A549 treated with CORT108297 at 1 μM for 4 hours (cell line): ENCODE measurements at places on chromosomes 6 and 20. TPM values are rescaled to one million over a fixed set of nuclear protein-coding genes. Genes with fewer than 3 reads are reported as not detected.

Gene FILIP1
- total RNA-seq = 0.18 to 0.53 TPM (median 0.32 TPM) in 5 replicates

Gene RAET1L
- total RNA-seq = 0.30 to 0.40 TPM (median 0.33 TPM) in 5 replicates

Gene ABHD16B
- not detected in 5 replicates for total RNA-seq

Gene SLC17A3
- total RNA-seq = 0.86 to 1.2 TPM (median 0.99 TPM) in 5 replicates

Gene KCNK5
- 0.91 to 1.6 TPM (median 1.2 TPM) in 5 replicates for total RNA-seq

Gene TRAPPC3L
- total RNA-seq = not detected in 5 replicates
